Stimulated activated CD4-positive, alpha-beta T cell treated with anti-CD3 and anti-CD28 coated beads, TNF-alpha, amount 100 ng/mL, for 24 hours (primary cell): ENCODE measurements at places on chromosomes 7 and 10.

DNA sequence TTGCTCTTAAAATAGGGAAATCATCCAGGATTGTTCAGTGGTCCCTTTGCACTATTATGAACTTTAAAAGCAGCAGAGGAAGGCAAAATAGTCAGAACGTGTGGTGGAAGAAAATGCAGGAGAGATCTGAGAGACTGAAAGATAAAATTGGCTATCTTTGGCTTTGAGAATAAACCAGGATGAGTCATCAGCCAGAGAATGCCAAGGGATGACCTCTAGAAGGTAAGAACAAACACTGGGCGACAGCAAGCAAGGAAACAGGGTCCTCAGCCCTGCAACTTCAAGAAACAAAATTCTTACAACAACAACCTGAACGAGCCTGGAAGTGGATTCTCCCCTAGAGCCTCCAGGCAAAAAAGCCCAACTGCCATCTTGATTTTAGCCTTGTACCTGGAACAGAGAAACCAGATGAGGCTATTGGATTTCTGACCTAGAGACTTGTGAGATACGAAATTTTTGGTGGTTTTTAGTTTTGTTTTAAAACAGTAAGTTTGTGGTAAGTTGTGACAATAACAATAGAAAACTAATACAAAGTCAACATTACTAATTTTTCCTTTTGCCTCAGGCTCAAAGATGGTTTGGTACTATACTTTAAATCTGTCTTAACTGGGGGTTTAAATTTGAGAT, 130.2 kb upstream of the CNTNAP2 start:
- DNase-seq, result no peak

- no peak for DNase-seq
Measured at GRCh38 chr7:84492098-84493034, 297.8 kb upstream of the SEMA3A start.

DNA sequence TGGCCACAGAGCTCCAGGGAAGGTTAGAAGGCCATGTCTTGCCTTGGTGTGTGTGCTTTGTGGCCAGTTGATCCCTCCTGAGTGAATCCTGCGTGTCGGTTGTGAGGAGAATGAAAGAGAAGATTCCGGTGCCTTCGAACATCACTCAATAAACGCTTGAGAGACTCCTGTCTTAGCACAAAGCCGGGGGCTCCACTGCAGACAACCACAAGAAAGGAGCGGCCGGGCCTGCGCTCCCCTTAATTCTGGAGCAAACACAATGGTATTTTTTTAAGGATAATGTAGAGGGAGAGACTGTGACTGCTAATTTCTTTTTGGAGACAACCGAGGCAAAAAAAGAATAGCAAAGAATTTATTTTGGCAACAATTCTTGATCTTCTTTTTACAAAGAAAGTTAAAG, 286.8 kb upstream of the SHH start:
- no peak for DNase-seq

DNA sequence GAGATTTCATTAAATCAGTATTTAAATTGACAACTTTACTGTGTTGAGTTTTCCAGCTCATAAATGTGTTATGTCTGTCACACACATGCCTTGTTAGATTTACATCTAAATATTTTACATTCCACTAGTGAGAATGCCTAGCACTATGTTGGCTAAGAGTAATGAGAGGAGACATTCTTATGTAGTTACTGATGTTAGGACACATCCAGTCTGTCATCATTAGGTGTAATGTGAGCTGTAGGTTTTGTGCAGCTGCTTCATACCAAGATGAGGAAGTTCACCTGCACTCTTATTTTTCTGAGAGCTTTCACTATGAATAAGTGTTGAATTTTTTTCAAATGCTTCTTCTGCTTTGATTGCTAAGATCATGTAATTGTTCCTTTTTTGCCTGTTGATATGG, 218.0 kb upstream of the IGFBP3 start:
- DNase-seq, result no peak

DNA sequence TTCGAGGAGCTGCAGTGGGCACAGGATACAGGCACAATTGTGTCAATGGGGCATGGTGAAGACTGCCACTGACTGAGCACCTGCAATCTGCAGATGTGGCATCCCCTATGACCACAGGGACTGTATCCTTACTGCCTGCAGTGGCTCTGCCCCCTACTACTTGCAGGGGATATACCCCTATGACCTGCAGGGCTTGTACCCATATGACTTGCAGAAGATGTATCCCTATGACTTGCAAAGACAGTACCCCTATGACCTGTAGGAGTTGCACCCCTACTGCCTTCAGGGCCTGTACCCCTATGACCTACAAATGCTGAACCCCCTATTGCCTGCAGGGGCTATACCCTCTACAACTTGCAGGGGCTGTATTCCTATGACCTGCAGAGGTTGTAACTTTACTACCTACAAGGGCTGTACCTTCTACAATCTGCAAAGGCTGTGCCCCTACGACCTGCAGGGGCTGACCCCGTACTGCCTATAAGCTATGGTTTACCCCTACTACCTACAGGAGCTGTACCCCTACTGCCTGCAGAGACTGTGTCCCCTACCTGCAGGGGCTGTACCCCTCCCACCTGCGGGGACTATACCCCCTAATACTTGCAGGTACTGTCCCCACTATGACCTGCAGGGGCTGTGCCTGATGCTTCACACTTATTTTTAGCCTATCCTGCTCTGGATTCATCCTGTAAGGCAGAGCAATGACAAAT, 65.9 kb upstream of the ADAM12 start:
- DNase-seq, result no peak

- no peak for DNase-seq
Measured at GRCh38 chr7:100588438-100588837, 2.3 kb downstream of the FBXO24 start.

DNA sequence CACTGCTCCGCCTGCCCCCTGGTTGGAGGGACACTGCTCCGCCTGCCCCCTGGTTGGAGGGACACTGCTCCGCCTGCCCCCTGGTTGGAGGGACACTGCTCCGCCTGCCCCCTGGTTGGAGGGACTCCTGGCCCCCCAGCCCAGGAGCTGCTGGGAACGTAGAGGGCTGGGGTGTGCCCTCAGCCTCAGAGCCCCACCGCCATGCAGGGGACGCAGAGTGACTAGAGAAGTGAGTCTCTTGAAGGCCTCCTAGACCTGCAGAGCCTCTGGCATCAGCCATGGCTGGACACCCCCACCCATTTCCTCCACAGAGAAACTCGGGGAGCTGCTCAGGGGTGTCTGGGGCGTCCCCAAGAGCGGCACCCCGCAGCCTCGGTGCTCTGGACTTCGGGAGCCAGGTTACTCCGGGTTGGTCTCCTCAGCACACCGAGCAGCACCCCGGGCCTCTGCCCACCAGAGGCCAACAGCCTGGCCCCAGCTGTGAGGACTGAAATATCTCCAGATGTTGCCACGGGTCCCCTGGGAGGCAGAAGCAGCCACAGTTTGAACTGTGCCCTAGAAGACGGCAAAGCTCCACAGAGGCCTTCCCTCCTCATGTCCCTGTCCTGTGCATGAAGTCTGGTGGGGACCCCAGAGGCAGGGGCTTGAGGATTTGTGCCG, 191.9 kb downstream of the ELFN1 start:
- DNase-seq, result no peak

GRCh38 chr10:104139221-104139620, 17.2 kb downstream of the SFR1 start:
- DNase-seq, result no peak

DNA sequence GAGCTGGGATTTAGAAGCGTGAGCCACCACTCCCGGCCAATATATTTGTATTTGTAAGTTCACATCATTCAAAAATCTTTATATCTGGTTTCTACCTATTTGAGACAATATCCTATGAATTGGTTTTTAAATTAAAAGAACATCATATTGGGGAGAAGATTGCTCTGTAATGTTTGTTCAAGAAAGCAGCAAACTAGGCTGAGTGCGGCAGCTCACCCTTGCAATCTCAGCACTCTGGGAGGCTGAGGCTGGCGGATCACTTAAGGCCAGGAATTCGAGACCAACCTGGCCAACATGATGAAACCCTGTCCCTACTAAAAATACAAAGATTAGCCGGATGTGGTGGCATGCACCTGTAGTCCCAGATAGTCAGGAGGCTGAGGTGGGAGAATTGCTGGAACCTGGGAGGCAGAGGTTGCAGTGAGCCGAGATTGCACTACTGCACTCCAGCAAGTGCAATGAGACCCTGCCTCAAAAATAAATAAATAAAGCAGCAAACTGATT, 9.4 kb downstream of the NIPSNAP2 start:
- no peak for DNase-seq

DNA sequence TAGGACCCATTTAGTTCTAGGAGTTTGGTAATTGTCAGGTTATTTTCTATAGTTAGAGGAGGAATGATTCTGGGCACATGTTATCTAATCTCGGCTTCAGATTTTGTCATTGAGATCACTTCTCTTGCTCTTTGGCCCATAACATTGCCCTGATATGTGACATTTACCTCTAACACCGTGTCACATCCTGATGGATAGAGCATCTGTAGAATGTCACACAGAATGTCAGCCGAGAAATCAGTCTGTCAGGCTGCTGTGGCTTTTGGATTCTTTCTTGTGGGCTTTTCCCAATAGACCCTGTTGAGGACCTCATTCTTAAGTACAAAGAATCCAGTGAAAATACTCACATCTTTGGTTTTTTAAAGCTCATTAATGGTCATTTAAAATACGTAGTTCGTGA, 142.4 kb downstream of the LRRC4 start:
- no peak for DNase-seq

DNA sequence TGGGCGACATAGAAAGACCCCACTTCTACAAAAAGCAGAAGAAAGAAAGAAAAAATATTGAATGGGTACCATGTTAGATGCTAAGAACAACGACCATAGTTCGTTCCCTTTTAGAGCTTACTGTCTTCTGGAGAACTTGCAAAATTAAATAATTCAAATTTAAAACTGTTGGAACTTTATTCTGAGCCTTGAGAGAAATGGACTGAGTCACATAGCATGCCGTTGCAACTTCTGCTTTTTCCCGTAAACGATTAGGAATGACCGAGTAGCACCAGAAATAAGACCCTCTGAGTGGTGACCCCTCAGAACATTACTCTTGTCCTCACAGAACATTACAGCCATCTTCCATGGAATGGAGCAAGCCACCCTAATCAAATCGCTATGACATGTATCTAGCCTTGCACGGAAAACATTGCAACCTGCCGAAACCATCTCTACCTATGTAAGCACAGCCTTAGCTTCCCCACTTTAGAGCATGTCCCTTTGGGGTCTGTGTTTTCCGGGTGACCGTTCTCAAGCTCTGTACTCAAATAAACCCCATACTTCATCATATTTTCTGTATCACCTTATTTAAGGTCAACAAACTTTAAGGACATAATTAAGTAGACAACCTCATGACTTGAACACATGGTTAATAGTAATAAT, 179.1 kb downstream of the PRKCQ start:
- DNase-seq, result no peak

GRCh38 chr10:126243971-126244370, 144.3 kb downstream of the ADAM12 start:
- DNase-seq, result no peak
